ENCODE measurements at places on chromosomes 7 and 10. TPM values are rescaled to one million over a fixed set of nuclear protein-coding genes. Genes with fewer than 3 reads are reported as not detected.

ANKRD1 gene
- 123 TPM for total RNA-seq

SNCG gene
- 5.2 TPM for total RNA-seq

ANKRD61 gene
- total RNA-seq = not detected

MYPN gene
- 0.17 TPM for total RNA-seq

Data from renal cortical epithelial cell (primary cell).